K562 (cell line): ENCODE measurements at places on chromosomes 3 and 15.

- no peak for DNase-seq
Measured at GRCh38 chr15:89370978-89371227, 36.3 kb upstream of the POLG start.

DNA sequence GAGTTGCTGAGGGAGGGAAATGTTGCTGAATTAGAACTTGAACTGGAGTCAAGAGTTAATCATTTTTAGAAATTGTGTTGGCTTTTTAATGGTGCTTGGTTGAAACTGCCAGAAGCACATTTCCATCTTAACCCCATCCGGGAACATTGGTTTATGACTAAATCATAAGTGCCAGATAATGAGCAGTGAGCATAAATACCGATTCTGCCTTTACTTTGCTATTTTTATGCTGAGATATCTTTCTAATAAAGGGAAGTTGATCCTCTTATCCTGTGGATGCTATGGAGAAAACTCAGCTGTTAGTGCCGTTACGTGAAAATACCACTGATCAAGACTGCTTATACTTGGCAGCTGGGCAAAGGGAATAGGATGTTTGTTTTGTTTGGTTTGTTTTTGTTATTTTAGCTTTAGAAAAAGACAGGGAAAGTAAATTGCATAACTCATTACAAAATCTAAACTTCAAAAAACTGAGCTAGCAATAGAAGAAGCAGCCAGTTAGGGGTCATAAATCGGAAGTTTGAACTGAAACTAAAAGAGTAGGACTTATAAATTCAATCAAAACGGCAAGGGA lies 813.1 kb downstream of the NAALADL2 start:
- no peak for DNase-seq

- DNase-seq: no peak
Measured at GRCh38 chr3:20104167-20104661, 64.0 kb downstream of the KAT2B start.

GRCh38 chr3:186002884-186003472 lies 65.2 kb upstream of the TRA2B start:
- peak; percentile 23 for DNase-seq

DNA sequence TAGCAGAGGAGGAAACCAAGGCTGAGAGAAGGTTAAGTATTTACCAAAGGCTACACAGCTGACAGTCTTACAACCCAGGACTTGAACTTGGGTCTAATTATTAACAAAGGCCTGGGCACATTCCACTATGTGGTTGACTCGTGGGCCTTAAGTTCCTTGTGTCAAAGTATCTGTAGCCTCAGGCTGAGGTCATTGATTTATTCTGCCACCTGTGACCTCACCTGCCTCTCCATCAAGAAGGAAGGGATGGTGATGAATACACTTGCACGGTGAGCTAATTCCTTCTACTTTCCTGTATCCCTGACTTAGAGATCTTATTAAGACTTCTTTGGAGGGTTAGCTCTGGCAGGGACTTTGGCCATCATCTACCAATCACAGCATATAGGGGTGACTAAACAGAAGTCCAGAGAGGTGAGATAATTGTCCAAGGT lies 19.9 kb upstream of the LRRC58 start:
- no peak for DNase-seq

GRCh38 chr3:64992530-64993285 lies 304.9 kb upstream of the ADAMTS9 start:
- DNase-seq: no peak

DNA sequence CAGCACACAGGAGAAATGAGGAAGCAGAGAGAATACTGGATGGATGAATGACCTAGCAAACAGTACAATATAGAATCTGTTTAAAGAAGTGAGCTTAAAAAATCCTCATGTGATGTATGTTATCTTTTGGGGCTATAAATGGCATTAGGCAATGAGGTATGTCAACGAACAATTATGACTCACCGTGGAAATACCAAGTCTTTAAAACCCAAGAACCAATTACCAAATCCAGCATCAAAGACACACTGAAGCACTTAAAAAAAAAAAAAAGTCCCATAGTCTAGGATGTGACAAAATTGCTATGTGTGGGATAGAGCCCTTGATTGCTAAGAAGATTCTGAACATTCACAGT lies 36.3 kb upstream of the HERC1 start:
- DNase-seq: no peak

GRCh38 chr15:60155661-60156060 lies 151.6 kb downstream of the FOXB1 start:
- DNase-seq: no peak

- no peak for DNase-seq
Measured at GRCh38 chr15:43625106-43625505, 6.5 kb upstream of the STRC start.

- no peak for DNase-seq
Measured at GRCh38 chr15:66097151-66098021, 156.2 kb downstream of the MEGF11 start.

GRCh38 chr3:126987596-126987995 lies 4.7 kb downstream of the PLXNA1 start:
- no peak for DNase-seq

- DNase-seq: no peak
Measured at GRCh38 chr3:156659260-156659659, 15.1 kb upstream of the TIPARP start.

- no peak for DNase-seq
Measured at GRCh38 chr15:69951256-69951897, 146.3 kb downstream of the TLE3 start.

DNA sequence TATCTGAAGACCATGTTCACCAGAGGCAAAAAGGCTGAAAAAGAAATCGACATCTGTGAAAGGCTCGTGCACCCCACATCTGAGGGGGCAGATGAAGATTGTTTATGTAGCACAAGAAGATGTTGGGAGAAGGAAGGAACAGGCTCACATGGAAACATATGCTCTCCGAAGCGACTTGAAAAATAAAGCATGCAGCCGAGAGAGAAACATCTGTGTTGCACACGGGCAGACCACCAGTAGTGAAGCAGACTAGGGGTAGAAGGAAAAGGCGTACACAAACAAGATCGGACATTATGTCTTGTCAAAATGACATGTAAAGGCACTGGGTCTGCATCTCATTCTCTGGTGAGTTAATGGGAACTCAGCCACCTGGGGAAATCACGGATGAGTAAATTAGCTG lies 356.5 kb downstream of the ZIC4 start:
- DNase-seq: no peak

GRCh38 chr3:195753581-195753980 lies 32.8 kb downstream of the MUC20 start:
- no peak for DNase-seq

- DNase-seq: no peak
Measured at GRCh38 chr3:79872483-79872882, 104.7 kb upstream of the ROBO1 start.

DNA sequence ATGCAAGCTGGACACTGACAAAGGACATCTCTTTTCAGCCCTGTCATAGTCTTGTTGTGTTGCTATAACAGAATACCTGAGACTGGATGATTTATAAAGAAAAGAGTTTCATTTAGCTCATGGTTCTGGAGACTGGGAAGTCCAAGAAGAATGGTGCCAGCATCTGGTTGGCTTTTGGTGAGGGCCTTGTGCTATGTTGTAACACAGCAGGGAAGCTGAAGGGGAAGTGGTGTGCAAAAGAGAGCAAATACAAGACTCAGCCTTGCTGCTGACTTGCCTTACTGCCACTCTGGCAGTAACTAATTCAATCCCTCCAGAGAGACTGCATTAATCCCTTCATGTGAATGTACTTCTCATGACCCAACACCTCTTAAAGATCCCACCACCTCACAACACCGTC lies 356.3 kb upstream of the PROK2 start:
- DNase-seq: no peak

DNA sequence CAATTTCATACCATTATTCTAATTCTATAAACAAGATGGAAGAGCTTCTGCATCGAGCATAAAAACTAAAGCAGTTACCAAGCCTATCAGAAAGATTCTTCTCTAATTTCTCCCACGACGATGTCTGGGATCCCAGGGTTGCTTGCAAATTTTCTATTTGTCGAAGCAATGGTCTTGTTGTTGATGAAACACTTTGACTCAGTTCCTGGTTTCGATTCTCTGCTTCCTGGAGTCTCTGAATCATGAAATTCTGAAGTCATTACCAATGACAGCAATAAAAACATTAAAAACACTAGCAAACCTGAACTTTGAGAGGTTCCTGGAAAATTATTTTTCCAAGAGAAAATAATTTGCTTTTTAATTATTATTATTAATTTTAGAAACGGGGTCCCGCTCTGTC lies 18.7 kb downstream of the TMF1 start:
- no peak for DNase-seq

DNA sequence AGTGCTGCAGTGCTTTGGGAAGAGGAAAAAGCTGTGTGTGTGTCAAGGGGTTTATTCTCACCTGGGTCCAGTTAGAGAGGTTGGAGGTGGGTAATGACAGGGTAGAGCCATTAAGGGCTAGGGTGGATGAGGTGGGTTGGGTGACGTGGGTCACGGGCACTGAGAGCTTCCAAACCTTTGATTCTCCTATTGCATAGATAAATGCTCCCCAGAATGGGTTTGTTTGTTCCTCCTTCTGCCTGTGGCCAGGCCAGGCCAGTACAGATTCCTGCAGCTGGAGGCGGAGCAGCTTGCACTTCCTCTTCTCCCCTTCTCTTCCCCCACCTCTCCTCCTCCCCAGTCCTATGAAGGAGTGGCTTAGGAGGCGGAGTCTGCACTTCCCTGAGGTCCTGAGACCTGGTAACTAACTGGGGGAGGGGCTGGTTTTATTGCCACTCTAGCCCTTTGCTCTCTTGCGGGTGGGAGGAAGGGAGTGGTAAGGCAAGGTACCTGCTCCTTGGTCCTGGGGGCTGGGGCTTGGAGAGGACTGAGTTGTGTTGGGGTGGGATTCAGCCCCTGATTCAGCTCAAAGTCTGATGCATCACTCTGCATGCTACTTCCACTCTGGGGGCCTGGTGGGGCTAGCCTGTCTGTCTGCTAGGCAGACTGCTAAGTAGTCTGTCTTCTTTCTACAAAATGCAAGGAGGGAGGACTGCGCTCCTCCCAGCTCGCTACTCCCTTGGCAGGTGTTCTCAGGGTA lies 3.5 kb downstream of the SPINT1 start:
- peak; percentile 95 for DNase-seq
